GM12878 (cell line): ENCODE measurements at places on chromosomes 7 and 10. TPM values are rescaled to one million over a fixed set of nuclear protein-coding genes. Genes with fewer than 3 reads are reported as not detected.

The NSUN6 gene
- polyA plus RNA-seq: 18.8 and 25.0 TPM in 2 replicates

The PDE6C gene
- polyA plus RNA-seq: not detected in 2 replicates

The ZCCHC24 gene
- polyA plus RNA-seq: 0.05 TPM in 1 of 2 replicates, not detected in the other

DNA sequence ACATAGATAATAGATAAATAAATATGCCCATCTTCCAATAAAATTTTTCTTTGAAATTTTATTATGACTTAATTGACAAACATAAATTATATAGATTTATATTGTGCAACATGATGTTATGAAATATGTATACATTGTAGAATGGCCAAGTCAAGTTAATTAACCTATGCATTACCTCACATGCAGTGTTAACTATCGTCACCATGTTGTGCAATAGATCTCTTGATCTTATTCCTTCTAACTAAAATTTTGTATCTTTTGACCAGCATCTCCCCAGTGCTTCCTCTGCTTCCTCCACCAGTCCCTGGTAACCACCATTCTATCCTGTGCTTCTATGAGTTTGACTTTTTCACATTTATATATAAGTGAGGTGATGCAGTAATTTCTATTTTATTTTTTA lies 259.6 kb downstream of the SUGCT start:
- DNase-seq: no peak

DNA sequence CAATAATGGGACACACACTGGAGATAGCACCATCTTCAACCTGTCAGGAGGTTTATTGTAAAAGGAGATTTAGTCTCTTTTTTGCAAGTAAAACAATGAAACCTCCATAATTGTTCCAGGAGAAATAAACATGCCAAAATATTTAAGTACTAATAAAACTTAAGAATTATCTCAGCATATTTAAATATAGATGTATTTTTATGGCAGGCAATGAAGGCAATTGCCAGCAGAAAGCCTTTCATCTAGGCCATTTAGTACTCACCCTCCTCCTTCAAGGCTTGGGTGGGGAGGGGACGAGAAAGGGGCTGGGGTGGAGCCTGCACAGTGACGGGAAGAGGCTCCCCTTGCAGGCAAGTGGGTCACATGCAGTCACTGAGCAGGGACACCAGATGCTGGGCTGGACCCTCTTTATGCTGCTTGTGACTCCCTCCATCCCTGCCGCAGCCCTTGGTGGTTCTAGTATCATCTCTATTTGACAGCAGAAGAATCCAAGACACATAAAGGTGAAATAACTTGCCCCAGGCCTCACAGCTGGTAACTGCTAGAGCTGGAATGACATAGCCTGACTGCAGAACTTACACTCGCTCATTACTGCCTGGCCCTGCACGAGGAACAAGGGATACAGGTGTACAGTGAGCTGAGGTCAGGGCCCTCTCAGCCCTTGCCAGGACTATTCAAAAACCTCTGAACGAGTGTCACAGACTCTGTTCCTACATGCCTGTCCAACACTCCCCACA lies 449.5 kb upstream of the ZMIZ1 start:
- DNase-seq: no peak

DNA sequence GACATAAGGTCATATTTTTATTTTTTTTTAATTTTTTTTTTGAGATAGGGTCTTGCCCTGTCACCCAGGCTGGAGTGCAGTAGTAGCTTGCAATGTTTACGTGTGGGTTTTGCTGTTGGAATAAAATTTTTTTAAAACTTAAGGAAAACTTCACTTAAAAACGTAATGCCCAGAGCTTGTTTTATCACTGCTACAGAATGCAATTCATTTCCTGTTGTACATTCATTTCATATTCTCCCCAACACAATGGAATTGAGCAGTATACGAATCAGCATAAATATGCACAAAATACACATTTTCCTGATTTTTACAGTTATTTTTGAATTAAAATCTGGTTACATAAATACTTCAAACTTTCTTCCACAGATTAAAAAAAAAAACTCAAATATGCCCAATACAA lies 40.3 kb downstream of the RSU1 start:
- no peak for DNase-seq

DNA sequence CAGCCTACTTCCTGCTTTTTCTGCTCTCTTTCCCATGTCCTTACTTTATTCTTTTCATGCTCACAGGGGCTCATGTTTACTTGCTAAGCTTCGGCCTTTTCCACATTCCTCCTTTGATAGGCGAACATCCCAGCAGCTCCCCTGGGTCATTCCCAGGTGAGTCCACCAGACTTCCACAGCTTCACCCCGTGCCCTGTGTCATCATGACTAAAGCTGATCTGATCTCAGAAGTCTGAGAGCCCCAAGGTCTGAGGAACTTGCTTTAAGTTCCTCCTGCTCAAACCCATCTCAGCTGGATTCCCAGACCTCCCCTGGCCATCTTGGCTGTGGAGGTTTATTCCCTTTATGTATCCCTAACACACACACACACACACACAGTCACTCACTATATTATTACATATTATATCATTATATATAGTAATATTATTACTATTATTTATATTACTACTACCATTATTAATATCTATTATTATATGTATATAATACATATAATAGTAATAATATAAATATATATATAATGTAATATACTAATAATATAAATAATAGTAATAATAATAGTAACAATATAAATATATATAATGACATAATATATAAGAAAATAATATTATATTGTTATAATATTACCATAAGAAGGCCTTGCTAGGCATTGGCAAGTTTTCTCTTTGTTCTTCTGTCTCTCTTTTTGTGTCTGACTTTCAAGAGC lies 295.9 kb downstream of the PTEN start:
- no peak for DNase-seq
